Right cardiac atrium (tissue), 5 donors: ENCODE measurements at places on chromosomes 4 and X.

DNA sequence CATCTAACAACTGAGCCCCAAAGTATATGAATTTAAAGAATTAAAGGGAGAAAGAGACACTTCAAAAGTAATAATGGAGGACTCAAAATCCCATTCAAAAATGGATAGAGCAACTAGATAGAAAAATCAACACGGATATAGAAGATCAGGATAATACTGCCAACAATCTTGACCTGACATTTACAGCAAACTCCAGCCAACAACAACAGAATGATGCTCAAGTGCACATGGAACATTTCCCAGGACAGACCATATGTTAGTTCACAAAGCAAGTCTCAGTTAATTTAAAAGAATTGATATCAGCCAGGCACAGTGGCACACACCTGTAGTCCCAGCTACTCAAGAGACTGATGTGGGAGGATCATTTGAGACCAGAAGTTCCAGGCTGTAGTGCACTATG lies 72.0 kb upstream of the SMARCAD1 start:
- DNase-seq = no peak

DNA sequence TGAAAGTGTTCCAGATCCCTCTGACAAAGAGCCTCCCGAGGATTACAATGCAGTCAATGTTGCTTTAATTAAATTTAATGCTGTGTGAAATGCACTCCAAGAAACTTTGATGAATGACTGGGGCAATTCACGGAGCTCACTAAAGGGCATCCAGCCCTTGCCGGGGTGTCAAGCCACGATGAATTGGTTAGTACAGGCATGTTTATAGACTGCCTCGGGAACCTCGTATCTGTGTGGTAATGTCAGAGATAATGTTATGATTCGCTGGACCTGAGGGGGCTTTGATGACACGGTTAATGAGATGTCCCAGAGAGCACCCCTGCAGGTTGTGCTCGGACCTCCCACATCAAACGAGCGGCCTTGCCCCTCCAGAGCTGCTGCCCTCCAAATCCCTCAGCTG lies 428.8 kb downstream of the NKX6-1 start:
- DNase-seq = no peak

- no peak for DNase-seq
Measured at GRCh38 chr4:152705903-152706302, 26.1 kb upstream of the TMEM154 start.

GRCh38 chr4:26490111-26490959 lies at the start of gene CCKAR:
Gene CCKAR, minus strand, starts transcription at chr4:26490484. Its CDS starts 217 bp downstream, at chr4:26490267.
- DNase-seq = no peak

- DNase-seq = peak; percentile 67
Measured at GRCh38 chr4:140149846-140150635, 3.9 kb downstream of the MAML3 start.

DNA sequence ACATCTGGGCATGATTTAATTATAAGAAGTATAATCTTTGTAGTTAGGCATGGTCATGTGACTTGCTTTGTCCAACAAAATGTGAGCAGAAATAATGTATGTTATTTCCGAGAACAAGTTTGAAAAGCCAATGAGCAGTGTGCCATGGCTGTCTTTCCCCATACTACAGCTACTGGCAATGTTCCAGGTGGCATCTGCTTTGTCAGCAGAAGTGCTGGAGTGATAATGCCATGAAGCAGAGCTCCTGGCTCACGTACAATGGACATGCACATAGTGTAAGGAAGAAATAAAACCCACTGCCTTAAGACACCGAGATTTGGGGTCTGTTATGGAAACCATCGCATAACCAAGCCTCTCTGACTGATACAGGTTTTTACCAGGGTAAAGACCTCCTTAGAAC lies 212.6 kb upstream of the RASGEF1B start:
- DNase-seq = peak; percentile 51

GRCh38 chr4:78627966-78628678 lies 76.6 kb downstream of the ANXA3 start:
- no peak for DNase-seq

DNA sequence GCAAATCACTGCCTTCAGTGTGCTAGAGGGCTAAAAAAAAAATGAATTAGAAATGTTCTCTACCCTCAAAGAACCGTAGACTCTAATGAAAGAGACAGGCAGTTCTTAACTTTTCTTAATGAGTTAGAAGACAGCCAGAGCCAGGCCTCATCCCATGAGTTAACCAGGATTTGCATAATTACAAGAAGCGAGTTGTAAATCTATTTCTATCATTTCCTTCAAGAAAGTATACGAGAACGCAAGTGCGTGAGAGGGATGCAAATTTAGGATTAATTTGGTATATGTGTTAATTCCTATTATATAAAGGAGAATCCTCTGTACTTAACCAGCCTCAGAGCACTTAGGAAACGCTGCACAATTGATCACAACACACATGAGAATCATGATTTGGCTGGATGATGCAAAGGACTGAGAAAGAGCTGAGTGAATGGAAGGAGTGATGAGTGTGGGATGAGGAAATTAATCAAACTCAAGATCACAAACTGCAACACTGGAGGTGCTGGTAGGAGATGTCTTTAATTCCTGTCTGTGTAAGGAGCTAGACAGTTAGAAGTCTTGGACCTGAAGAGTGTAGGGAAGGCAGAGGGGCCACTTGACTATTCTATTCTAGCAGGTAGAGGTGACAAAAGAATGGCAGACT lies 157.2 kb downstream of the ATP10D start:
- DNase-seq = no peak
